Kidney capillary endothelial cell (primary cell): ENCODE measurements at places on chromosomes 1 and 21.

- DNase-seq, result no peak
These were observed 1.7 kb upstream of the ELOA start for GRCh38 chr1:23741609-23742008.

- DNase-seq, result no peak
These were observed 734 bp downstream of the CDK18 start for GRCh38 chr1:205505076-205505729.

GRCh38 chr1:157497284-157497683 is 55.0 kb downstream of the FCRL5 start:
- no peak for DNase-seq

GRCh38 chr1:222912730-222913129 is 97.9 kb downstream of the DISP1 start:
- no peak for DNase-seq

- DNase-seq, result no peak
These were observed 96.9 kb downstream of the COP1 start for GRCh38 chr1:176110203-176110602.

GRCh38 chr21:39084979-39085729 is 98.1 kb downstream of the PSMG1 start:
- DNase-seq, result no peak

GRCh38 chr1:164579381-164579780 is 20.4 kb downstream of the PBX1 start:
- DNase-seq, result no peak

- no peak for DNase-seq
These were observed 620.1 kb upstream of the ADAMTS5 start for GRCh38 chr21:27586986-27587385.

GRCh38 chr1:229869687-229870086 is 197.4 kb upstream of the GALNT2 start:
- no peak for DNase-seq

DNA sequence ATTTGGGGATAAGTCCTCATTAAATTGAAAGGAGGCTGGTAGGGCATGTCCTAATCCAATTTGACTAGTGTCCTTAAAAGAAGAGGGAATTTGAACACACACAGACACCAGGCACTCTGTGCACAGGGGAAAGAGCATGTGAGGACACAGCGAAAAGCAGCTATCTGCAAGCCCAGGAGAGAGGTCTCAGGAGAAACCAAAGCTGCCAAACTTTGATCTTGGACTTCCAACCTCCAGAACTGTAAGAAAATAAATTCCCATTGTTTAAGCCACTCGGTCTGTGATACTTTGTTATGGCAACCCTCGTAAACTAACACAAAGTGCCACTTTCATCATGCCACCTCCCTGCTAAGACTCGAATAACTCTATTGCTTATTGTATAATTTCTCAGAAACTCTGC is 13.8 kb downstream of the PLA2G4A start:
- DNase-seq, result no peak

- no peak for DNase-seq
These were observed 24.3 kb upstream of the EPS8L3 start for GRCh38 chr1:109787845-109788601.

GRCh38 chr1:80666073-80666472 is 1134.7 kb upstream of the ADGRL2 start:
- no peak for DNase-seq

GRCh38 chr1:113169591-113169990 is 96.6 kb downstream of the LRIG2 start:
- no peak for DNase-seq

- peak; percentile 82 for DNase-seq
These were observed 59.9 kb downstream of the TOR3A start for GRCh38 chr1:179141592-179142251.

- peak; percentile 55 for DNase-seq
These were observed 41.3 kb upstream of the TACSTD2 start for GRCh38 chr1:58618303-58618702.

- DNase-seq, result no peak
These were observed 57.3 kb upstream of the HIVEP3 start for GRCh38 chr1:41975850-41976569.

DNA sequence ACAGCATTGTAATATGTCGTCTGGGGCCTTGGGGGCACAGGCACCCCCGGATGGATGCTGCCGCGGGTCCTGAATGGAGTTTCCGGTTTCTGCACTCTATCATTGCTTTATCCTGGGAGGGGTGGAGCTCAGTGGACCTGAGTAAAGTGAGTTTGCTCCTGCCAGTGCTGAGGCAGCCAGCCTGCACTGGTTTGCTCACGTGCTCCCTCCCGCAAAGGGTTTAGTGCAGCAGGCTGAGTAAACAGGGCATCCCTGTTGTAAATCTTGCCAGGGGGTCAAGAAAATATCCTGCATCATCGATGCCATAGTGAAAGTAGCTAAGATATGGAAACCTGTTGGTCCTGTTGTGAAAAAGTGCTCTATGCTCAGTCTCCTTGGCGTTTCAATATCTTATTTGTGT is 85.6 kb upstream of the BRINP3 start:
- DNase-seq, result no peak

DNA sequence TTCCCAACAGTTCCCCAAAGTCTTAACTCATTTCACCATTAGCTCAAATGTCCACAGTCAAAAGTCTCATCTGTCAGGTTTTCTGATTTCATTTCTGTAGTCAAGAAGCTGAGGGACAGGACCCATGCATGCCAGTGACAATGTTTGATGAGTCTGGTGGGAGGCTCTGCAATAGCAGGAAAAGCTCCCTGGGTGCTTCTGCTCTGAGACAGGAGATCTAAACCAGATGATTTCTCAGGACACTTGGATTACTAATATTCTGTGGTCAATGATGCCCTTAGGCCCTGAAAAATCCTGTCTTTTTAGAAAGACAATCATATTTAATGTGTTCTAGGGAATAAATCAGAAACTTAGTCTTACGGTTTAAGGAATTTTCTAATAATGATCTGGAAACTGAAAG is 56.4 kb downstream of the PCBP3 start:
- no peak for DNase-seq

- peak; percentile 26 for DNase-seq
These were observed 43.3 kb downstream of the TP73 start for GRCh38 chr1:3695326-3696217.

DNA sequence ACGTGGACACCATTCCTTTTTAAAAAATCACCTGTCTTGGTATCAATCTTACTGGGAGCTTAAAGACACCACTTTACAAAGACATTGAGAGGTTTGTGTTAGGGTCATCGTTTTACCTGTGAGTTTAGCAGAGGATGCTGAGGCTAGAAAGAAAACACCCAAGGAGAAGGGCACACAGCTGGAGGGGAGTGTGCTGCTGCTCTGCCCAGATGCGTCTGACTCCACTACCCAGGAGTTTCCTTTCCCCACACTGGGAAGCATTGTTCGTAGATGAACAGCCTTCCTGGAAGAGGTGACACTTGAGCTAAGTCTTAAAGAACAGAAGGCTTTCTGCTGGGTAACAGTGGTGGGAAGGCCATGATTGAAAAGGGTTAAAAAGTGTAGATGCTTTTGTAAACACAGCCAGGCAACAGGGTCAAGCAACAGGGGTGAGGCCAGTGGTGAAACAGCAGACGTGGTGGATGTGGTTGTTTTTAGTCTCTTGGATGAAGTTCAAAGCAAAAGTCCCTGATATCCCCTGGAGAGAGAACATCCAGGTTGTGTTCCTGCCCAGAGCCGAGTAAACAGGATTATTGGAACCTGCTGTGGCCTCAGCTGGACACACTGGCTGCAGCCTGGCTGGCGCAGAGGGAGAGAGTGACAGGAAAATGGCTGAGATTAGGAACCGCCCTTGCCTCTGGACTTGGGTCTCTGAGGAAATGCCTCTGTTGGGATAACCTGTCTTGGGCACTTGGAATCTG is 198.6 kb upstream of the JUN start:
- no peak for DNase-seq

GRCh38 chr1:91546301-91546581 is 45.6 kb downstream of the CDC7 start:
- no peak for DNase-seq

DNA sequence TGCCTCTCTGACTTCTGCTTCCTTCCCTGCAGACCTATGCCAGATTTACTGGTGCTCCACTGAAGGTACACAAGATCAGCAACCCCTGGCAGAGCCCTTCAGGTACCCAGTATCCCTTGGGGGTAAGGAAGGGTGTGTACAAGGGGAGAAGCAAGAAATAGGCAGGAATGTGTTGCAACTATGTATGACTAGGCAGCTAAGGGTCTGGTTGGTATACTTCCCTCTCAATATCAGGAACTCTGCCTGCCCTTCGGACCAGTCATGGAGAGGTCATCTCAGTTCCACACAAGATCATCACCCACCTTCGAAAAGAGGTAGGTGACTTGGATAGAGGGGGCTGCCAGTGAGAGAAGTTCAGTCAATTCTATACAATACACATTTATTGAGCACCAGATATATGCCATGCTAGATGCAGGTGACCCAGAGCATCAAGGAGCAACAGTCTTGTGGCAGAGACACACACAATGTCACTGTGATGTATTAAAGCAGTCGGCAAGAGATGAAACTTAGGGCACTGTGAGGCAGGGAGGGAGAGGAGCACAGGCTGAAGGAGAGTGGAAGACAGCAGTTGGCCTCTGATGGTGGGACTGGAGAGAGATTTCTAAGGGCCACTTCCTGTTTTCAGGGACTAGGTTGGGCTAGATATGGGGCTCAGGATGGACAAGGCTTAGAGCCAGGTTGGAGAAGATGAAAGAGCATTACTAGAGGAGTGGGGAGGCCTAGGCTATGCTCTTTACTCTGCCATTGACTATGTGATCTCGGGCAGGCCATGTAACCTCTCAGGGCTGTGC is 2.0 kb downstream of the MTX1 start:
- DNase-seq, result no peak

GRCh38 chr1:67609577-67610341 is 75.2 kb upstream of the GADD45A start:
- no peak for DNase-seq

- DNase-seq, result no peak
These were observed at the start of gene WNT3A for GRCh38 chr1:228006786-228007048. Gene WNT3A (plus strand): TSS chr1:228006998. CDS start chr1:228007129, 131 bp downstream.
